ENCODE measurements at places on chromosomes 5 and 9. TPM values are rescaled to one million over a fixed set of nuclear protein-coding genes. Genes with fewer than 3 reads are reported as not detected.
A peak's percentile ranks its signal among the peaks of the same experiment; 100 is the strongest.

LCN10 gene
- total RNA-seq: 0.83 TPM

GRCh38 chr9:89903141-89903475, 298.3 kb downstream of the GADD45G start:
- no peaks in the 10 kb centered on the region for H3K27me3 ChIP-seq
- H3K27ac ChIP-seq: no peak overlapping the region
- H3K4me3 ChIP-seq: no peak overlapping the region

GRCh38 chr5:173884402-173885053, 3.6 kb upstream of the CPEB4 start:
- H3K4me3 ChIP-seq: no peak overlapping the region
- peaks cover 41% of the 10 kb centered on the region for H3K4me1 ChIP-seq
- H3K27ac ChIP-seq: no peak overlapping the region
- no peaks in the 10 kb centered on the region for H3K27me3 ChIP-seq
- peak; percentile 53 for DNase-seq
- H3K36me3 ChIP-seq: peaks cover 2% of the 10 kb centered on the region

DNA sequence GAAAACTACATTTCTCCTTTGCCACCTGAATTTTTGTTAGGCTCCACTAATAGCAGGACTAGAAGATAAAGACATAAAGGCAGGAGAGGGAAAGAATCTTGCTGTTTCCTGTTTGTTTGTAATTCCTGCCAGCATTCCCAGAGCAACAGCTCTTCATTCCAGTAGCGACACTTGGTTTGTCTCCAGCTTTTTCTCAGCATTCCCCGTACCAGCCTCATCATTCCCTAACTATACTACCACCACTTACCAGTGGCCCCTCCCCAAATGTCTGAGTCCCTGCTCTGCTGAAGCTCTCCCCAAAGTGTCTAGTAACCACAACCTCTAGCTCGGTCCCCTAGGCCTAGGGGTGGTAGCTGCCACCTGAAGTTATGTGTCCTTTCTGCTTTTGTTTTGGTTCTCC, 18.6 kb downstream of the CETN3 start:
- peaks cover 5% of the 10 kb centered on the region for H3K4me1 ChIP-seq
- no peak overlapping the region for H3K27ac ChIP-seq
- H3K4me3 ChIP-seq: no peak overlapping the region
- peaks cover 11% of the 10 kb centered on the region for H3K36me3 ChIP-seq
- no peaks in the 10 kb centered on the region for H3K27me3 ChIP-seq
- no peak for DNase-seq

DNA sequence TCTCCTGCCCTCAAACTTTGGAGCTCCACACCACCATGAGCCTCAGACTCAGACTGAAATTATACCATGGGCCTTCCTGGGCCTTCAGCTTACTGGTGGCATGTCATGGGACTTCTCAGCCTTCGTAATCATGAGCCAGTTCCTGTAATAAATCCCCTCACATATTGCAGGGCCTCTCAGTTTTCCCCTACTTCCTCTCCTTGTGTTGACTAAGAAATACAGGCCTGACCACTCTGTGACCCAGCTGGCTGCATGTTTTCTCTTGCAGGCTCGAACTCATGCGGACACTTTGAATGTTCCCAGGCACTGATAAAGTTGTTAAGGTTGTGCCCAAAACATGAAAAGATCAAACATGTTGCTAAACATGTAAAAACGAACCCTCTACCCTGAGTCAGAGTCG, 26.2 kb upstream of the SHC3 start:
- H3K4me1 ChIP-seq: no peaks in the 10 kb centered on the region
- no peak for DNase-seq
- H3K4me3 ChIP-seq: no peak overlapping the region
- H3K27me3 ChIP-seq: no peaks in the 10 kb centered on the region

CTXN3 gene
- total RNA-seq: not detected

SET gene
- total RNA-seq: 771 TPM

GRCh38 chr5:138645778-138646575, 70.8 kb upstream of the HSPA9 start:
- no peak overlapping the region for H3K4me3 ChIP-seq
- no peak for DNase-seq
- H3K27me3 ChIP-seq: peaks cover 72% of the 10 kb centered on the region
- H3K27ac ChIP-seq: no peak overlapping the region

GRCh38 chr5:112684737-112685136, 52.9 kb upstream of the APC start:
- DNase-seq: no peak
- H3K27ac ChIP-seq: no peak overlapping the region
- H3K4me1 ChIP-seq: no peaks in the 10 kb centered on the region
- no peak overlapping the region for H3K4me3 ChIP-seq
- no peaks in the 10 kb centered on the region for H3K36me3 ChIP-seq

TMEM215 gene
- not detected for total RNA-seq

DNA sequence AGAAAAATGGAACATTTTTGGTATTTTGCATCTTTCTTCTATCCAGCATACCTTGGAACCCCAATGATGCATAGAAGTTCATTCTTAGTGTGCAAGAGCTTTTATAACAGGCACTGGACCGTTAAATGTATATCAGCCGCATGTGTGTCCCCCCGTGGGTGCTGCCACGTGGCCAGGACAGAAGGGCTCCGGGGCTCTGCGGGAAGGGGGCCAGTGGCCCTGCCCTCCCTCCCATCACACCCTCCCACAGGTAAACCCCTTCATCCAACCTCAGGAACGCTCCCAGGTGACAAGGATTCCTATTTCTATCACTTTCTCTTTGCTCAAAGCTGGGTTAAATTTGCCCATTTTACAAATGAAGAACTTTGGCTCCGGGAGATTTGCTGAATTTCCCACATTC, 393.4 kb upstream of the IRX4 start:
- H3K4me3 ChIP-seq: no peak overlapping the region
- no peaks in the 10 kb centered on the region for H3K27me3 ChIP-seq
- H3K27ac ChIP-seq: no peak overlapping the region
- no peaks in the 10 kb centered on the region for H3K4me1 ChIP-seq
- DNase-seq: no peak

DNA sequence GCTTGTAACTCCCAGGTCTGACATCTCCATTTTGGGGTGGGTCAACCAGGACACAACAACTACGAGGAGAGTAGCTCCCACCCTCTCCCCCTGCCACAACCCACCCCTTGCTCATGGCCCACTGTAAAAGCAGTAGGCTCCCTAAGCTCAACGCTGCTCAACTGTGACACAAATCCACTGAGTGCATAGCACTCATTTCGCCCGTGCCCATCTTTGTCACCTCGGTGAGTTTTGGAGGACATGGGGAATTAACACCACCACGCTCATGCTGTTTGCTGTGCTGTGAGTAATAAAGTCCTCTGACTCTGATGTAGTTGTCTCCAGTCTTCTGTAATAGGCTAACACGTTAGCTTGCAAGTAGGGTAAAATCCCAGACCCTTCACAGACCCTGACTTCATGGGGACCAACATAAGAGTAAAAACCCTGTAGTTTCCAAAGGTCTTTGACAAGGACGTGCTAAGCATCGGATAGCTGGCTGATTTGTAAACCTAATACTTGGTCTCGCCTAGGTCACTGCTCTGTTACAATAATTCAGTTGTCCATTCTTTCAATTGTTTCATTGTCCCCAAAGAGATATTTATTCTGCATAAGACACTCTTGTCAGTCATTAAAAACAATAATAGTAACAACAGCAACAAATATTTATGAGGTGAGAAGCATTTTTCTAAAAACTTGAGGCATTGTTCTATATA, 7.7 kb downstream of the PLGRKT start:
- DNase-seq: no peak
- peaks cover 29% of the 10 kb centered on the region for H3K36me3 ChIP-seq
- no peaks in the 10 kb centered on the region for H3K27me3 ChIP-seq
- peaks cover 6% of the 10 kb centered on the region for H3K4me1 ChIP-seq

KCNIP1 gene
- not detected for total RNA-seq

DNA sequence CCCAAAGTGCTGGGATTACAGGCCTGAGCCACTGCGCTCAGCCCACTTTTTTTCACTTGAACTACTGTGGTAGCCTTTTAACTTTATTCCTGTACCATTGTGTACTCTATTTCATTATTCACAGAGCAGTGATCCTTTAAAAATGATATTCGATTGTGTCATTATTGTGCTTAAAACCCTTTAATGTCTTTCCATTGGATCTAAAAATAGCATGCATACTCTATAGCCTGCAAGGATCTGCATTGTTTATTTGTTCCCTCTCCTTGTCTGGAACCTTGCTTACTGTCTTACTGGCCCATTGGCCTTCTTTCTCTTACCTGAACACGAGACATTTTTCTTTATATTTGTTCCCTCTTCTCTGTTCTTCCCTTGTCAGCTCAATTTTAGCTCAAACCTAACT, 15.7 kb downstream of the GPBP1 start:
- no peak for DNase-seq
- no peaks in the 10 kb centered on the region for H3K27me3 ChIP-seq
- no peak overlapping the region for H3K4me3 ChIP-seq
- peaks cover 90% of the 10 kb centered on the region for H3K4me1 ChIP-seq
- peaks cover 33% of the 10 kb centered on the region for H3K36me3 ChIP-seq
- H3K27ac ChIP-seq: no peak overlapping the region

GRCh38 chr9:36092509-36093215, 43.9 kb upstream of the GLIPR2 start:
- H3K4me1 ChIP-seq: peaks cover 12% of the 10 kb centered on the region
- H3K27ac ChIP-seq: peak overlapping the region; percentile 59
- peaks cover 4% of the 10 kb centered on the region for H3K36me3 ChIP-seq

Data from activated naive CD4-positive, alpha-beta T cell treated with anti-CD3 and anti-CD28 coated beads for 36 hours (primary cell).